ENCODE measurements at places on chromosomes 7 and 10. TPM values are rescaled to one million over a fixed set of nuclear protein-coding genes. Genes with fewer than 3 reads are reported as not detected.

DNA sequence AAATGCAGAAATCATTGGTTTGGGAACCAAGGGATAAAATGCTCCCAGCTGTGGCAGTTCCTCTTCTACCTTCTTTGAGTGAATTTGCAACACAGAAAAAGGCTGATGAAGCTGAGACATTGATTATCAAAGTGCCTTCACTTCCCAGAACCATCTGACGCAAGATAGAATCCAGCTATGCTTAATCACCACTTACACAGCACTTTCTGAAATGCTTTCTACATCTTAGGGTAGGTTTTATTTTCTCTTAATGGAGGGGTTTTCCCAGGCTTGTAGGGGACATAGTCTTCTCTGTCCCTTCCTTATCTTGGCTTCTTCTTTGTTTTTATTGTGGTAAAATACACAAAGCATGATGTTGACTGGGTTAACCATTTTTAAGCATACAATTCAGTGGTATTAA, 332.6 kb upstream of the ZNF32 start:
- no peak for DNase-seq

DNA sequence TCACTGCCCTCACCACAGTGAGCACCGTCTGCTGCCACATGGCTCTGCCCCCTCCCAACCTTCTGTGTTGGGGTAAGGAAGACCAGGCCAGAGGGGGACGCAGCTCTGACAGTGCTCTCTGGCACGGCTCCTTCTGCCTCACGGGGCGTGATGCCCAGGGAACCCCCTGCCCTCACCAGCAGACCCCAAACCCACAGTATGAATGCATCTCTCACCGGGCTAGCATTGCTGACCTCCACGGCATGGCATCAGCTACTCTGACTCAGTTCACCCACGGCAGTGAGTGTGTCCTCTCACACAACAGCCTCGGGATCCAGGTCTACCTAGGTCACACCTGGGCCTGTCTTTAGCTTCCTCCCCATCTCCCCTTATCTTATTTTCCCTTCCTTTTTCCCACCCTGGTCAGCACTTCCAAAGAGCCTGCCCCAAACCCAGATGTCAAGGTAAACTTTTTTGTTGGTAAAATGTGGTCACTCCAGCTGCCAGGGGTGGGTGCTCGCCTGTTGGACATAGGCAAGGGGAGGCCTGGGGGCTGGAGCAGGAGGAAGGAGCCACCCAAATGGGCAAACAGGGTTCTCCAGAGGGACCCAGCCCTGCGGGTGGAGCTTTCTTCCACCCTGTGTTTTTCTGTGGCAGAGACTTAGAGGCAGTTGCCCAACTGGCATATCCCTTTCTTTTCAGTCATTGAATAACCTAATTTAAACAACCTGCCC, 4.4 kb downstream of the CALML3 start:
- no peak for DNase-seq

- DNase-seq = peak; percentile 56
Observed at GRCh38 chr7:32062150-32062549, 8.1 kb downstream of the PDE1C start.

The PTF1A gene
- not detected for total RNA-seq

The H2BK1 gene
- total RNA-seq = not detected

The ARMS2 gene
- not detected for total RNA-seq
